ENCODE measurements at places on chromosomes 11 and 22.

- no peak for DNase-seq
Observed at GRCh38 chr11:89535221-89535620, 44.0 kb upstream of the NOX4 start.

DNA sequence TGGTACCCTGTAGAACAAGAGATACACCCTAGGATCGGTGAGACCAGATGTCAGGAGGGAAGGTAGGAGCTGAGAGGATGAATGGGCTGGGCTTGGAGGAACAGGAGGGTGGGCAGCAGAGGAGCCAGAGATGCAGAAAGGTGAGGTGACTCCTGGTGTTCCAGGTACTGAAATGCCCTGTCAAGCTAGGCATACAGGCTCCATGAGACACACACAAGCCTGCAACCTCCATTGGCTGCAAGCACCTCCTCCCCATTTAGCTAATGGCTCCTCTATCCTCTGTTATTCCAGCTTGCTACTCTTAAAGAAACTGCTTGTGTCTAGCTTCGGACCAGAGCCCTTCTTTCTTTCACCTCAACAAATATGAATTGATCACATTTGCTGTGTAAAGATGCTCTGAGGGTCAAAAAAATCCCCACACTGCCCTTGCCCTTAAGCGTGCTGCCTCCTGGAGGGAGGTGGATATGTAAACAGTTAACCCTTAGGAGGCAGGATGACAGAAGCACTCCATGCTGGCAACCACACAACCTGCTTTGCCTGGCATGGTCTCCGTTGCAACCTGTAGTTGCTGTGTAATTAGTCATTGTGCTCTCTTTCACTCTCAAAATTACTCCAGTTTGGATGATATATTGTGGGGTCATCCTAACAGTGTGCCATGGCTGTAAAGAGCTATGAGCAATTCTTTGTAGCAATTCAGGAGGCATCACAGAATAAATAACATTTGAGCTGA is 156.0 kb downstream of the PKNOX2 start:
- no peak for DNase-seq

DNA sequence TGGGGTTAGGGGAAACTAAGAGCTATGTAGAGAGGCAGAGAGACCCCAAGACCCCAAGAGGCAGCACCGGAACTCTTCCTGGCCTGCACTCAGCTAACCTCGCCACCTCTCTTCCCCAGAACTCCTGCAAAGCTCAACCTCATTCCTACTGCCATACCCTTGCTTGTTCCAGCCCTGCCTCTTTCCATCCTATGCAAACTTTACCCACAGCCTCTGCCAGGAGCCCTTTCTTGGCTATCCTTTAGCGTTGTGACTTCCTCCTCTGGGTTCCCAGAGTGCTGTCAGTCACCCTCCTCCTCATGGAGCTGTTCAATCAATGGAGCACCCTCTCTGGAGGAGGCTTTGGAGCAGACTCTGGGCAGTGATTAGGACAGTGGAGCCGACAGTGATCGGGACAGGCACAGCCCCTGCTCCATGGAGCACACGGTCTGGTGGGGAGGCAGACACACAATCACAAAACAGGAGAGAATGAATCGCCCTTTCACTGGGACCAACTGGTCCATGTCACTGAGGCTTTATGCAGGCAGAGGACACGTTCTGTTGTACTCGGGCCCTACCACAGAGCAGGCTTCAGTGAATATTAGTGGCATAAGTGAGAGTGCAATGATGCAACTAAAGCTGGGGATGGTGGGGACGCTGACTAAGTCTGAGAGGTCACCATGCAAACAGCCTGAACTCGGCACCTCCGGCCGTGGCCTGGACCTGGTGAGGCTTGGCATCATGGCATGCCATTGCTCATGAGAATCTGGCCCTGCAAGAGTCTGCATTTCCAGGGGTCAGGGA is 24.6 kb upstream of the P2RY2 start:
- DNase-seq: no peak

- no peak for DNase-seq
Observed at GRCh38 chr22:31079095-31079642, 1.9 kb upstream of the SMTN start.

DNA sequence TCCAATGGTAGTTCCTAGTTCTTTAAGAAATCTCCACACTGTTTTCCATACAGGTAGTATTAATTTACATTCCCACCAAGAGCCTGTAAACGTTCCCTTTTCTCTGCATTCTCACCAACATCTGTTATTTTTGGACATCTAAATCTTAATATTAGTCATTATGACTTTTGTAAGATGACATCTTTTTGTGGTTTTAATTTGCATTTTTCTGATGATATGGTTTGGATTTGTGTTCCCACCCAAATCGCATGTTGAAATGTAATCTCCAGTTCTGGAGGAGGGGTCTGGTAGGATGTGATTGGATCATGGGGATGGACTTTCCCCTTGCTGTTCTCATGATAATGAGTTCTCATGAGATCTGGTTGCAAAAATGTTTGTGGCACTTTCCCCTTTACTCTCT is 89.0 kb downstream of the MUC15 start:
- DNase-seq: no peak

DNA sequence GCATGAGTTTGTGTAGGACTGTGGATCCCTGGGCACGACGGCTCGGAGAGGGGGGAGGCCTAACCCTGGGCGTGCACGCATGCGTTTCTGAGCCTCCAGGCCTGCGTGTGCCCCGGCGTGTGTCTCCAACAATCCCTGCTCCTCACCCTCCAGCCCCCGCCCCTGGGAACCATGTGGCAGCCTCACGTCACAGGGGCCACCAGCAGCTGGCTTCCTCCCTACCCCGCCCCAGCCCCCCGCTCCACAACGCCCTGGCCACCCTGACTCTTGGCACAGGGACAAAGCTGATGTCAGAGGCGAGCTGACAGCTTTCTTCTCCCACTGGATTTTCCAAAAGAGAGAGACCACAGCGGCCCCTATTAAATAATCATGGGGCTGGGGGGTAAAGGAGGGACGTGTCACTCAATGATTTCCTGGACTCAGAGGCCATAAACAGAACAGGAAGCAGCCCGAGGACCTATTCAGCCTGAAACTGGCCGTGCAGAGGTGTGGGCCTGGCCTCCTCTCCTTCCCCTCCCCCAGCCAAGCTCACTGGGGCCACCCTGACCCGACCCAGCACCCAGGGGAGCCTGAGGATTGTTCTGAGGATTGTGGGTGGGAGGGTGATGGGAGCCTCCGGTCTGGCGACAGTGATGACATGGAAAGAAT is 6.8 kb upstream of the LIF start:
- DNase-seq: no peak

- DNase-seq: no peak
Observed at GRCh38 chr22:48367731-48368130, 1459.9 kb downstream of the BRD1 start.

- DNase-seq: no peak
Observed at GRCh38 chr11:119369132-119369925, 12.2 kb downstream of the USP2 start.

DNA sequence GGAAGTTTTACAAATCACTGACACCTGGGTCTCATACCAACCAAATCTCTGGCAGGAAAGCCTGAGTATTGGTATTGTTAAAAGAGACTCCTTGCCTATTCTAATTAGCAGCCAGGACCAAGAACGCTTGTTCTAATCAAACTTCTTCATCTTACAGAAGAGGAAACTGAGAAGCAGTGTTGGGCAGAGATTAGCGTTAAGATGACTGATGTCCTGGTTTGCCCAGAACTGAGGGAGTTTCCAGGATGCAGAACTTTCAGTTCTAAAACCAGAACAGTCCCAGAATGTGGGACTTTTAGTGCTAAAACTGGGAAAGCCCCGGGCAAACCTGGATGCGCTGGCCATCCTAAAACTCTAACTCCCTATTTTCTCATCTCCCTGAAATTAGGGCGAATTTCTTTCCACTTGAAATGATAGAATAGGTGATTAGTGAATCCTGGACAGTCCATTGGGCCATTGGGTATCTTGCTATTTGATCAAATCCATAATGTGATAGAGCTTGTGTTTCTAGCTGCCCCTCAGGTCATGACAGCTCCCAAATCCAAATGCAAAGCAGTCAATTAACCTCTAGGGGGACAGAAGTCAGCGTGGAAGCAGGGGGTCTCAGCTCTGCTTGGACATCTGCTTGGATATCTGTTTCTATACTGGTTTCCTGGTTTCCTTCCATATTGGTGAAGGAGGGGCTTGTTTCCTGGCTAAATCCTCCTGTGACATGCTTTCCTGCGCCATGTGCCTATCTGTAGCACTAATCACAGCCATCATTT is 16.0 kb upstream of the TMPRSS13 start:
- DNase-seq: no peak

GRCh38 chr11:82858556-82859091 is 41.6 kb downstream of the PRCP start:
- no peak for DNase-seq

DNA sequence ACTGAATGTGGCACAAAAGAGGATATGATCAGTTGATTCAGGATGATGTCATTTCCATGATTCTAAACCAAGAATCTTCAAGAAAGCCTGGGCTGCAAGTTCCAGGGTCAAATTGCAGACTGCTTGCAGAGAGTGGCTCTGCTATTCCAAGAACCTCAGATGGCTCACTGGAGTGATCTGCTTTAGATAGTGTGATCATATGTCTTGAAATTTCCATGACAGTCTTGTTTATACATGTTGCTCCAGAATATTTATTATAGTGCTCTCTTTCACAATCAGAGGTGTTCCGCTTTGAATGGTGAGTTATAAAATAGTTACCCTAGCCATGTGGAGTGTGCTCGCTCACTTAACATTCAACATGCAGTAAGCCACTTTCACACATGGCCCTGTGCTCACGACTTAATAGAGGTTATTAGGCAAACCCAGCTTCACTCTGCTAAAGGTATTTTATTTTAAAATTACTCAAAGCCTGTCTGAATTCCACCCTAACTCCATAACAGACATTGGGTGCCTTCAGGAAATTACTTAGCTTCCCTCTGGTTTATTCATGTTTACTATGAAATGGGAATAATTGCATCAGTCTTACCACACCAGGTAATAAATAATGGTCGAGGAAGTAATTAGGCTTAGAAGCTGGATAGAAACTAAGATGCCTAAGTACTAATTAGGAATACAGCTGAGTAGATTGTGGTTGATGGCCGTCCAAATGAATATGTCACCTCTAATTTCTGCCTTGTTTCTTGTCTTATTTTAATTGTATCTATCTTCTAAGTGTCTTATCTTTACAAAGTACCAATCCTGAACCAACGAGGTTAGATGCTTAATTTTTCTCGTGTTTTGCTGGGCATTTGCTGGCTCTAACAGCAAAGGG is 187.9 kb downstream of the ETS1 start:
- DNase-seq: no peak

DNA sequence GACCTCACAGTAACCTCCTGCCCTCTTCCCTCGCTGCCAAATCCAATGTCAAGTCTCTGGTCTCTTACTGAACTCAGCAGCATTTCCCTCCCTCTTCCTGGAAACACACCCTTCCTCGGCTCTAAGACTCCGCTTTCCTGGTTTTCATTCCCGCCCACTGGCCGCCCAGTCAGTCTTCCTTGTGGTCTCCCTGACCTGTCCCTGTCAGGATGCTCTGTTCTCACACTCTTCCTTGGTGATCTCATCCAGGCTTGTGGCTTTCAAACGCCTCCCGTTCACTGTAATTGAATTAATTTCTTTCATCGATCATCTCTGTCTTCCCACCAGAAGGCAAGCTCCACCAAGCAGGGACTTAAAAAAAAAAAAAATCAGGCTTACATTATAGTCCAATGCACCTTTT is 33.5 kb downstream of the MYO18B start:
- no peak for DNase-seq

- no peak for DNase-seq
Observed at GRCh38 chr11:107744736-107745135, 32.9 kb upstream of the SLN start.

GRCh38 chr22:24156913-24157821 is 24.1 kb upstream of the SUSD2 start:
- peak; percentile 92 for DNase-seq

- no peak for DNase-seq
Observed at GRCh38 chr11:103279821-103280220, 170.6 kb downstream of the DYNC2H1 start.

DNA sequence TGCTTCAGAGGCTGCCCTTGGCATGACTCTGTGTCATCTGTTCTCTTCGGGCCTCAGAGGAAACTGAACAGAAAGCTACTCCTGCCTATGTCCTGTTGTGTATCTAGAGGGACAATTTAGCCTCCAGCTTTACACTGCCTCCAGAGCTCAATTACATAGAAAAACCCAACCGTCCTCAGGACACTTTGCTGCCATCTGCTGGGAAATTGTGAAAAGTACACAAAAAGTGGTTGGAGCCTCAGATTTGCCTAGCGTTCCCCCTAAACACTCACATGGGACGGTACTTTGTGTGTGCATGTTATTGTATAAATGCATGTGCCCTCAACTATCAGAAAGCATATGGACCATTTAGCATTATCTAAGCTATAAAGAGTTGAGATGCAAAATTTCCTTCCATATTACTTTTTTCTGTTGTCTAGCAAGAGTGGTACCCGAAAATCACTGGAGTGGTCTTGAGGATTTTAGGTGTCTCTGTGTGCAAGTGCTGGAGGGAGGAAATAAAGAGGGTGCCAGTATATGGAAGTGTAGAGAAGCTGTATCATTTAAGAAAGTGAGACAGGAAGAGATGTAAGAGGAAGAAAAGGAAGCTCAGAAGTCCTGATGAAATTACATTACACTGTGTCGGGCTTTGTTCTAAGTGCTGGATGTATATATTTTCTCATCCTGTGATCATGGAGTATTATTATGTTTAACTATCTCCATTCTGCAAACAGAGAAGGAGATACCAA is 8.7 kb upstream of the MS4A4E start:
- DNase-seq: no peak

DNA sequence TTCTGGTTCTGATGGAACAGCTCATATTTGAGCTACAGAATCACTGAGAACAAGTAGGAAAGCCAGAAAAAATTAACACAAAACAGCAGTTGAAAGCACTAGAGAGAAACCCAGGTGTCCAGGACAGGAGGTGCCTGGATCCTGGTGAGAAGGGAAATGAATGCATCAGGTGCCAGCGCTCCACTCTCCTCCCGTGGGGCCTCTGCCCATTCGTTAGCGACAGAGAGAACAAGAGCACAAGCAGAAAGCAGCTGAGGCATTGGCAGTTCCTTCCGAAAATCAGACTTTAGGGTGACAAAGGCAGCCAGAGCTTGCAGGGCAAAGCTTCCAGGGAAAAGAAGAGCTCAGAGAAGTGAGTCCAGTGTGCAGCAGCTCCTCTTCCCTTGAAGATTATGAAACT is 20.0 kb upstream of the KRTAP5-7 start:
- no peak for DNase-seq

DNA sequence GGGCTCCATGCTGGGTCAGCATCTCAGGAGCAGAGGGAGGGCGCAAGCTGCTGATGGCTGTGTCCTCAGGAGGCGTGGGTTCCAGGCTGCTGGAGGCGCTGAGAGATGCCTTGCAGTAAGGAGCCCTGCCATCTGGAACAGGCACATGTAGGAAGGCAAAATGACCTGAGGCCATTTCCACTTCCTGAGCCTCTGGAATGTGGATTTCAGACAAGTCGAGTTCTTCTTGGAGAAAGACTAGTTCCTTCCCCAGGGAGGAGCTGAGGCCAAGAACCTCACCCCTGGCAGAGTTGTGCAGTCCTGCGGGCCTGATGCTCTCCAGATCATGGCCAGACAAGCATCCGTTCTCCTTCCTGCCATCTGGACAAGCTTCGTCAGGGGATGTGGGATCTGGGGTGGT is 19.3 kb downstream of the HPS4 start:
- no peak for DNase-seq

GRCh38 chr22:45919504-45920286 is 57.3 kb downstream of the WNT7B start:
- no peak for DNase-seq

GRCh38 chr11:126079621-126080124 is 17.0 kb upstream of the CDON start:
- no peak for DNase-seq

All from CMK (cell line).